ENCODE measurements at places on chromosomes 2 and 18. TPM values are rescaled to one million over a fixed set of nuclear protein-coding genes. Genes with fewer than 3 reads are reported as not detected.

Gene ASXL2
- polyA plus RNA-seq: 2.4 TPM

Gene SCYGR4
- not detected for polyA plus RNA-seq

DNA sequence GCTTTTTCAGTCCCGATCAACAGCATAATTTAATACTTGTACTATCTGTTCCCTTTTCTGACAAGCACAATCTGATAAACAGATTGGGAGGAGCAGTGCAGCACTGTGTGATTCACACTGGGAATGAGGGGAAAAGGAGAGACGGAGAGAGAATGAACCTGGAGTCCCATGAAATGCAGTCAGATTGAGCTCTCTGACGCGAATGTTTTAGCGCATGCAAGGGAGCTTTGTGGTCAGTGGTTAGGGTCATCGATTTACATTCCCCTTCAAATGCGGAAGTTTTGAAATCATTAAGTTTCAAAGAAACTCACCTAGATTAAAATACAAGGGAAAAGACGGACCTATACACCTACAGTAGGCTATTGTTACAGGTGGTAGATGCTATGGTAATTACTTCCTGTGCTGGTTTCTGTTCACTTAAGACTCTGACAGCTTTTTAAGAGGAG, 99.6 kb downstream of the KCTD1 start:
- DNase-seq: no peak

Gene KCNJ13
- polyA plus RNA-seq: not detected

DNA sequence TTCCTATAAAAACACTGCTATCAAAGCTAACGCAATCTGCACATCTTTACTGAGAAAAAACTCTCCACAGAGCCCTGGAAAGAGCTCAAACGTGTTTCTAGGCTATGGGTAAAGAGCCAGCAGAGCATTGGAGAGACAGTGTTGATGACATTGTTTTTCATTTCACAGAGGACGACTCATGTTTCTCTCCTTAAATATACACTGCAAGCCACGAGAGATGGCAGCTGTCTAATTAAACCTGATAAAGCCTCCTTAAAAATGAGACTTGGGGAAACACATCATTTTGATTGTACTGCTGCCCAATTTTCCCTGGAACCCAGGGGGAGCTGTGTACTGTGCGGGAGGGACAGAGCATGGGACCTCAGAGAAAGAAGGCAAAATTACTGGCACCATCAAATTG, 294.3 kb upstream of the SETBP1 start:
- DNase-seq: no peak

Gene YPEL5
- polyA plus RNA-seq: 85.0 TPM

DNA sequence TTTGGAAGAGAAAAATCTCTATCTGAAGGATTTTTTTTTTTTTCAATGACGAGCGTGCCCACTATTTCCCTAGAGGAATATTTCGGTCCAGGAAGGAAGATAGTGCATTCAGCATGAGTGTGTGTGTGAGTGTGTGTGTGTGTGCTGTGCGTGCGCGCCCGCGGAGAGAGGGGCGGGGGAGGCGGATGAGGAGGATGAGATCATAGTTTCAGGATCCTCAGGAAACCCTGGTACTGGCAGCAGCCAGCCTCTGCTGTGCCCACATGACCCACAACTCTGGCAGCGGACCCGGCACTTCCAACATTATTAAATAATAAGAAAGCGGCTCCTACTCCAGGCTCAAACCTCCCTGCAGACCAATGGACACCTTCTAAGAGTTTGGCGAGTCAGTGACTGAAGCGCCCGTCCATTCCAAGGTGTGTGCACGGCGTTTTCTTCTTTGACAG, 217.0 kb upstream of the DTNA start:
- peak; percentile 71 for DNase-seq

DNA sequence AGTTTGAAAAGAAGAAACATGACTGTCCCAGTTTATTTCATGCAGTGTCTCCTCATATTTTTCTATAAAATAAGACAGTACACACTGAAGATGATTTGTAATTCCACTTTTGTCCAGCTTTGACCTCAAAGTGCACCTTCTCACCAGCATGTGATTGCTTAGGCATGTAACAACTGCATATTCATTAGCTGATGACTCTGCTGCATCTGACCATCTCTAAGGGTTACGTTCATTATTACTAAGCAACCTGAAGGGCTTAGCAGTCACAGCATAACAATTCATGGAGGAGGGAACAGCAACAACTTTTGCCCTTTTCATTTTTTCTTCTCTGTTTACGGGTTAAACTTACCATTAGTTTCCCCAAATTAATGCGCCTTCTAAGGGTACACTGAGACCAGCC, 330.6 kb upstream of the PIK3C3 start:
- DNase-seq: no peak

- DNase-seq: no peak
Observed at GRCh38 chr2:212711856-212712255, 173.3 kb upstream of the ERBB4 start.

Gene TNFAIP6
- polyA plus RNA-seq: 0.20 TPM

Gene GKN1
- polyA plus RNA-seq: 2.9 TPM

DNA sequence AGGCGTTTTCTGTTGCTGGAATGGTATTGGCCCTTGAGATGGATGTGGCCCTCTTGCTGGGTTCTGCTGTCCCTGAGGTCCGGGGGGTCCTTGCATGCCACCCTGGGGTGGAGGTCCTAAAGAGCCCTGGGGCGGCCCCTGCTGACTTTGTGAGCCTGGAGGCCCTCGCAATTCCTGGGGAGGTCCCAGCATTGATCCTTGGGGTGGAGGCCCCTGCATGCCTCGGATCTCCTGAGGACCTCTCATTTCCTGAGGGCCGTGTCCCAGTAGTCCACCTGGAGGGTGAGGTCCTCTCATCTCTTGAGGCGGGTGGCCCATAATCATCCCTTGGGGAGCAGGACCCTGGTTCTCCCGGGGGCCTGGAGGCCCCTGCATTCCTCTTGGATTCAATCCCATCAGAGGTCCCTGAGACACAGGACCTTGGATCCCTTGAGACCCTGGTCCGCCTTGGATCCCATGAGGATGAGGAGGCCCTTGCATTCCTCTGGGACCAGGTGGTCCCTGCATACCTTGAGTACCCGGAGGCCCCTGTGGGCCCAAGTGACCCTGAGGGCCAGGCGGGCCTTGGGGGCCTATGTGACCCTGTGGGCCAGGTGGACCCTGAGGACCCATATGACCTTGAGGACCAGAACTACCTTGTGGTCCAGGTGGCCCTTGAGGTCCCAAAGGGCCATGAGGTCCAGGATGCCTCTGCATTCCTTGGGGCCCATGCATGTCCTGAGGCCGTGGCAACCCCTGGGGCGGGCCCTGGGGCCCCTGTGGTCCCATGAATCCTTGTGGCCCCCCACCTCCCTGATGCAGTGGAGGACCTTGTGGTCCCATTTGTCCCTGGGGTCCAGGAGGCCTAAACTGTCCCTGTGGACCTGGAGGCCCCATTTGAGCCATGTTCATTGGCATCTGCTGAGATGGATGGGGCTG, 18.3 kb downstream of the SFT2D3 start:
- DNase-seq: no peak

DNA sequence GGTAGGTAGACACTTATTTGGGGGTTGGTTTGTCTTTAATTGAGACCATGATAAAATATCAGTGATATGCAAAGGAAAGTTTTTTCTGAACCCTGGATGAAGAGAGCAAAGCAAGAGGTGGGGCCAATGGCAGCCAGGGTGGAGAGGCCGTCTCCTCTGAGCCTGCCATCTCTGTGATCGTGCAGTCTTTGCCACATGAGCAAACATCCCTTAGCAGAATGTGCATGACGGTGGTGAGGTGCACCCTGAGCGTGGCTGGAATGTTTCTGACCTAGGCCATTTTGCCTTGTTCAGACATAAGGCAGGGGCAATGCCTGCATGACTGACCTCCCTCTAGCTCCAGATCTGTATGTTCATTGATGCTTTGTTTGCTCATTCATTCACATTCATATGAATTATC, 6.0 kb downstream of the NCK2 start:
- DNase-seq: no peak

GRCh38 chr2:61493523-61493942, 22.6 kb upstream of the USP34 start:
- no peak for DNase-seq

Gene PDE11A
- 0.80 TPM for polyA plus RNA-seq

Gene CABYR
- 3.2 TPM for polyA plus RNA-seq

DNA sequence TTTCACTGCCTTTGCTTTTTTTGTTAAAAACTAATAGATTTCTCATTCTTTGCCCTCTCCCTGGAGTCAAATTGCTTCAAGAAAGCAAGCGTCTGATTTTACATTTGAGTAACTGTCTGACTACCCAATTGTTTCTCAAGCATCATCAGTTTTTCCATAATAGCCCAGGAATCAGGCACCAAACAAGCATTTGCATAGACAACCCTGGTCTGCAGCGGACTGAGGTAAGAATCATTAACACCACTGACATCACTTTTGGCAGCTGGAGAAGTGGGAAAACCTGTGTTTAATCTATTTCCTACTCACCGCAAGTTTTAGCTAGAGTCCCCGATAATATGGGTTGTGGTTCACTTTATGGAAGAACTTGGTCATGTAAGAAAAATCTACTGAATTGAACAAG, 55.7 kb downstream of the IRS1 start:
- DNase-seq: no peak

DNA sequence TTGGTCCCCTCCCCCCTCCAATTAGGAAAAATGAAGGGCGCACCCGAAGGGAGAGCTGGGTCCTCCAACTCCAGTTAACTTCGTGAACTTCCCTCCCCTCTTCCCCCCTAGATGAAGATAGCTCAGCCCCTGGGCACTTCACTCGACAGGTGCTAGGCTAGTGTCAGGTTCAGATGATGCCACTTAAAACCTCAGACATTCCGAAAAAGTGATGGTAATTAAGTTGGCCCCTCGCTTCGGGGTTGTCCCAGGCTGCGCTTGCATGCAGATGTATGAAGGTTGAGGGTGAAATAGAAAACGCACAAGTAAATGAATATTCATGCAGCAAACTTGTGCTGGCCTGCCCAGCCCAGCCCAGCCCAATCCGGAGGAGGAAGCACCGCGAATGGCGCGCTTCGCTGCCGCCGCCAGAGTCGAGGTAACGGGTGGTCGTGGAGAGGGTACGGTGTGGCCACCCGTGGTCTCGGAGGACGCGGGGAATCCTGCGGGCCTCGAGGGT, 3.0 kb upstream of the GBX2 start:
- DNase-seq: no peak

Gene DYNAP
- not detected for polyA plus RNA-seq

GRCh38 chr18:78159397-78159796, 820.2 kb upstream of the SALL3 start:
- DNase-seq: no peak

Gene HRH4
- polyA plus RNA-seq: 0.05 TPM

GRCh38 chr2:171066110-171066509, 94.6 kb downstream of the TLK1 start:
- no peak for DNase-seq

Gene NOSTRIN
- polyA plus RNA-seq: 84.9 TPM

- DNase-seq: no peak
Observed at GRCh38 chr18:74942319-74942910, 266.5 kb downstream of the PTGR3 start.

Gene CYP26B1
- polyA plus RNA-seq: 1.2 TPM

Measured in adrenal gland (tissue), 19 donors.